Muscle of leg (tissue), 16 donors: ENCODE measurements at places on chromosomes 16 and 17. TPM values are rescaled to one million over a fixed set of nuclear protein-coding genes. Genes with fewer than 3 reads are reported as not detected.

Gene DOC2B
- 3.7 TPM for polyA plus RNA-seq

Gene KRTAP9-4
- not detected for polyA plus RNA-seq

Gene PIK3R6
- polyA plus RNA-seq, result 5.5 TPM

DNA sequence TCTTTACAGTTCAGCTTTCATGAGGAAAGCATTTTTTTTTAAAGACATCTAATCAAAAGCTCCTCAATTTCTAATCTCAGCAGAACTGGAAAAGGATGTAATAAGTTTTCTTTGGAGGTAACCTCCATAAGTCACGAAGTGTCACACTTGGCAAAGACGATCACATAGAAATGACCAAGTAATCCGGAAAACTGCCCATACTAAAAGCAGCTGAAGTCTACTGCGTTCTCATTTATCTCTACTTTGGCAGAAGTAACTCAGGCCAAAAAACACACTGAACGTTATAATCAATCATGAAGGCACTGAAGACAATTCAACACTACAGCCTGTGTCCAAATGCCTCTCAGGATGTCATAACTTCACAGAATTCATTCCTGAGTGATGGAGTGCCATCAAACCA is 39.8 kb downstream of the ERN1 start:
- DNase-seq, result no peak

- peak; percentile 27 for DNase-seq
Observed at GRCh38 chr17:65407017-65407416, 154.4 kb downstream of the AXIN2 start.
